ENCODE measurements at places on chromosomes 1 and 21.

DNA sequence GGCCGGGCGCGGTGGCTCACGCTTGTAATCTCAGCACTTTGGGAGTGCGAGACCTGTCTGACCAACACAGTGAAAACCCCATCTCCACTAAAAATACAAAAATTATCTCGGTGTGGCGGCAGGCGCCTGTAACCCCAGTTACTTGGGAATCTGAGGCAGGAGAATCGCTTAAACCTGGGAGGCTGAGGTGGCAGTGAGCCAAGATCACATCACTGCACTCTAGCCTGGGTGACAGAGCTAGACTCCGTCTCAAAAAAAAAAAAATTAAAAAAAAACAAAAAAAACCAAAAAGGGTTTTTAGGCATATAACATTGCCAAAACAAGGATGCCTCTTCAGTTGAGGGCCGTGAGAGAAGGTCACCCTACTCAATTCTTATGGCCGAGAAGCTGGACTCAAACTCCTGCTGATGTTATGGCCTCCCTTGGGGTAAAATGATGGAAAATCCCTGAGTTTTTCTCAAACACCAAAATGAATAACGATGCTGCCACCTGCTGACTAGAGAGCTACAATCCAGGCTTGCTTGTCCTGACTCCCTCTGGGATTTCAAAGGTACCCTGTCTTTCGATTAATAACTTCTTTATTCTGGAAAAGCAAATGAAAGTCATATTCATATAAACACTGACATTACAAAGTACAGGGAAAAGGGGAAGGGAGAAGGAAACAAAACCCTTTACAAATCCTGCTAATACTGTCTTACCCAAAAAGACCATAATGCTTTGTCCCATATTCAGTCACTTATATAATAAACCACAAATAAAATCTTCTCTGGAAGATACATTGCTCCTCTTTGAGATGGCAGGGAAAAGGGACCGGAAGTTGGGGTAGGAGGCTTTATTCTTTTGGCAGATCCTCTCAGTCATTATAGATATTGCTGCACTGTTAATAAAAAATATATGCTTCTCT is 10.7 kb downstream of the RAB42 start:
- peak; percentile 86 for DNase-seq

DNA sequence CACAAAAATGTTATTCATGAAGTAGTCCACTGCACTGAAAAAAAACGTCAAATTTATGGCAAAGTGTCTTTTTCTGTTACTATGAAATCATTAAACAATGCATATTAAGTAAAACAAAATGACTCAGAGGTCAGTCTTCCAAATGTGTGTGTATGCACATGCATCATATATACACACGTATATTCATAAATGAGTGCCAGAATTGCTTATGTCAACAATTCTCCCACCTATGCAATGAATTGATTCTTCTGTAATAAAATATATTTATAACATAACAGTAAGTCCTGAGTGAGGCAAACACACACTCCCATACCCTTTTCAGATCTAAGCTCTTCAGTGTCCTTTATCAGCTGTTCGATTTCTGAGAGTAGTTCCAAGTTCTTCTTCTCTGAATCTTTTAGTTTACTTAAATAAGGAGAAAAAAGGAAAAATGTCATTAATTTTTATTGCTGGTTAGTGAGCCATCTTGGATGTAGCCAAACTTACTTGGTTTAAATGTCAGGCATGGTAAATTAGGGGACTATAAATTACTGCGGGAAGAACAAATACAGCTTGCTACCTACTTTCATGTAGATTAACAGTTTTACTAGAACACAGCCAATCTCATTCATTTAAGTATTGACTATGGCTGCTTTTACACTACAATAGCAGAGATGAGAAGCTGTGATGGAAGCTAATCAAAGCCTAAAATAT is 131.9 kb downstream of the COQ8A start:
- DNase-seq: no peak

DNA sequence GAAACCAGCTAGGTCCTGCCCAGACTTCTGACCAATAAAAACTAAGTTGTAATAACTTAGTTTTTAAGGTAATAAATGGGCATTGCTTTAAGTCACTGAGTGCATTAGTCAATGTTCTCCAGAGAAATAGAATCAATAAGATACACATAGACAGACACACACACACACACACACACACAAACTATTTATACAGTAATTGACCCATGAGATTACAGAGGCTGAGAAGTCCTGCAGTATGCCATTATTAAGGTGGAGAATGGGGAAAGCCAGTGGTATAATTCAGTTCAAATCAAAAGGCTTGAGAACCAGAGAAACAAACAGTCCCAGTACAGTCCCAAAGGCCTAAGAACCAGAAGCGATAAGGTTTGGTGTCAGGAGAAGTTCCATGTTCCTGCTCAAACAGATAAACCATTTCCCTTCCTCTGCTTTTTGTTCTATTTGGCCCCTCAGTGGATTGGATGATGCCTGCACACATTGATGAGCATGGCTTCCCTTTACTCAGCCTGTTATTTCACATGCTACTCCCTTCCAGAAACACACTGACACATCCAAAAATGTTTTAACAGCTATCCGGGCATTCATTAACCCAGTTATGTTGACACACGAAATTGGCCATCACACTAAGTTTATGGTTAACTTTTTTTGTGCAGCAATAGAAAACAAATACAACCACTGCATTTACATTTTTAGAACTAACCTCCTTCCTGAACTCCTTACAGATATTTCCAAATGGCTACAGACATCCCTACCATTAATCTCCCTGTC is 828.2 kb upstream of the NCAM2 start:
- no peak for DNase-seq

DNA sequence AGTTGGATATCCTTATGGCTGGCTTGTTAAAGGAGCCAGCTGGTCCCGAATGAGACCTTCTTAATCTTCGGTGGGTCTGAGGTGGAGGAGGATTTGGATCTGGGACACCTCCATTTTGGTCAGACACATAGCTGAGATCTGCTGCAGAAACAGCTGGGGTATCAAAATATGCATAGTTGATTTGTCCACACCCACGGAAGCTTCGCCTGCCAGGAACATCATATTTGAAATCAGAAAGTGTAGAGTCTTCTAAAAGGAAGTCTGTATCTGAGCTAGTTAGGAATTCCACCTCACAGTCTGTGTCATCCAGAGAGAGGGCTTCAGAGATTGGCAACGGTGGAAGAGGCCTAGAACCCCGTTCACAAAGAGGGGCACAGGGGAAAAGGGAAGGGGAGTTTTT is 12.3 kb downstream of the ERRFI1 start:
- DNase-seq: peak; percentile 18

DNA sequence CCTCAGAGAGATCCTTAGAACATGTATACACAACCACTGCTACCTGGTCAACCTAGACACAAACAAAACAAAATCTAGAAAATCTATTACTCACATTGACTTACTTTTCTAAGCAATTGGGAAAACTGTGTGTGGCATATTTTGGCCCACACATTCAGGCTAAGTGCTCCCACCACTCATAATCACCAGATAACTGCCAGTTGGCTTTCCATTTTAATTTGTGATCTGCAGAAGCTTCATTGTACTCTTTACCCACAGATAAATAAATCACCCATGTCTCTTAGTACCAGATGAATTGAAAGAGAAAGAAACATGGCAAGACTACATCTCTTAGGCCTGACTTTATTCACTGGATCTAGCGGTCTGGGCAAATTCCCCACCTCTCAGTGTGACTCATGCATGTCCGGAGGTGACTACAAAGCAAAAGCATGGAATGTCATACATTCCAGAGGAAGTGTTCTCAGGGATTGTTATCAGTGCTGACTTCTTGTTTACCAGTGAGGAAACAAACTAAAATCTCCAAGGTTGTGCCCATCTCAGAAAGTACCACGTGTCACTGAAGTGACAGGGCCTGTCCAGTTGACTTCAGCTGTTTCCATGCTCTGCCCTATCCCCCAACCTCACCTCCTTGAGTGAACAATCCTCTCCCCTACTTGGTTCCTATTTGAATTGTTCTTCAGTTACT is 52.4 kb upstream of the BCL10 start:
- peak; percentile 99 for DNase-seq

GRCh38 chr1:201375169-201375568 is 2.3 kb downstream of the TNNT2 start:
- no peak for DNase-seq

- no peak for DNase-seq
These were observed 1.8 kb downstream of the HHIPL2 start for GRCh38 chr1:222546091-222546490.

GRCh38 chr1:23421753-23422240 is 2.8 kb downstream of the TCEA3 start:
- DNase-seq: peak; percentile 74

DNA sequence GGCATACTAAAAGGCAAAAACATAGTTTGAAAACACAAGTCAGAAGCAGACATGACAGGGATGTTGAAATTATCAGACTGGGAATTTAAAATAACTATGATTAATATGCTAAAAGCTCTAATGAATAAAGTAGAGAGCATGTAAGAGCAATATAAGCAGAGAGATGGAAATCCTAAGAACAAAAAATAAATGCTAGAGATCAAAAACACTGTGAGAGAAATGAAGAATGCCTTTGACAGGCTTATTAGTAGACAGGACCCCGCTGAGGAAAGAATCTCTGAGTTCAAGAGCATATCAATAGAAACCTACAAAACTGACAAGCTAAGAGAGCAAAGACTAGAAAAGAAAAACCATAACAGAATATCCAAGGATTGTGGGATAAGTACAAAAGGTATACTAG is 93.9 kb downstream of the MPZL1 start:
- DNase-seq: no peak

GRCh38 chr1:226449823-226450222 is 41.9 kb upstream of the PARP1 start:
- no peak for DNase-seq

DNA sequence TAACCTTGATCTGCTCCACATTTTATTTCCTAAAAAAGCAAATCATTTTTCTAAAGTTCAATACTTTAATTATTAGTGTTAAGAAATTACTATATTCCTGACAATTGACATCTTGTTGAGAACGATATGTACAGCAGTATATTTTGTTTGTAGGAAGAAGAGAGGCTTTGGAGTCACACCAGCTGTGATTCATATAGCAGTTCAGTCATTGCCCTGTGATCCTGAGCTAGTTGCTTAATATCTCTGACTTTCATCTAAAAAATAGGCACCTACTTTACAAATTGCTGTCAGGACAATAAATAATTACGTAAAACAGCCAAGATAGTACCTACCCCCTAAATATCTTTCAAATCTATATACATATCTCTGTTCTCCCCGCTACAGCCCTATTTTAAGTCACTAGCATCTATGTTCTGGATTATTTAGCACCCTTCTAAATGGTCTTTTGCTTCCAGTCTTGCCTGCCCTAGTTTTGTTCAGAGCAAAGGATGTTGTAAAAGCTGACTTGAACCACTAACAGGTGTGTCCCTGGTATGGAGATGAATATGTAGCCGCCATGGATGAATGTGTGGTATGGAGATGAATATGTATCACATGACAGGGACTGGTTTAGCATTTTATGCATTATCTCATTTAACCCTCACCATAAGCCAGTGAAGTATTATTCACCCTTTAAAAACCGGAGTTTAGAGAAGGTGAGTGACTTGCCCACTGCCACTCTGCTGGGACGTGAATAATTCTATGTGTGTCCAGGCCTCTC is 42.2 kb downstream of the RNF220 start:
- DNase-seq: peak; percentile 67

DNA sequence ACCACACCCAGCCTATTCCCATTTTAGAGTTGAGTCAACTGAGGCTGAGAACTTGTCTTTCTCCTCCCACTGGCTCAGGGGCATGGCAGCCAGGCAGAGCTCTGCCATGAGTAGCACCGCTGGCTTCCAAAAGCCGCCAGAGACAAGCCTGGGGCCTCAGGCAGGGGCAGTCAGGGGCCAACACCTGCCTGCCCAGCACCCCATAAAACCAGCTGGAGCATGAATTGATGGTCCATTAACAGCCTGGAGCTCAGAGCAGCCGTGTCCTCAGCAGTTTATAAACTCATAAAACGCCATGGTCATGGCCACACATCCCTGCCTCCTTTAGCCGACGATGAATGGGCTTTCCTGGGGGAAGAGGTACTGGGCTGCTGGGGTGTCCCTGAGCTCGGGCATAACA is 50.6 kb upstream of the PAX7 start:
- DNase-seq: no peak

DNA sequence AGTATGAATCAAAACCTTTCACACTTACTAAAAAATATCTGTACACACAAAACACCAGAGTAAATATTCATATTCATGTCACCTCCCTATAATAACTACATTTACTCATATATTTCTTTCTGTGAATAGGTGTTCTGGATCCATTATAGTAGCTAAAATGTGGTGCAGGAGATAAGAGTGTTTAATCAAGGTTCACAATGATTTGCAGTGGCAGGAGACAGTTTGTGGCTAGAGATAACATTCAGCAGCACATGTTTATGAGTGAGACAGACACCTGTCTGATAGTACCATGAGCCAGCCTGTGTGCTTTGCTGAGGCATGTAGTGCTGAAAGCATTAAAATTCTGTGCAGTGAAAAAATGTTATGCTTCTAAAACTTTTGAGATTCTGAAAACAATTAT is 410.3 kb downstream of the SRGAP2C start:
- no peak for DNase-seq

DNA sequence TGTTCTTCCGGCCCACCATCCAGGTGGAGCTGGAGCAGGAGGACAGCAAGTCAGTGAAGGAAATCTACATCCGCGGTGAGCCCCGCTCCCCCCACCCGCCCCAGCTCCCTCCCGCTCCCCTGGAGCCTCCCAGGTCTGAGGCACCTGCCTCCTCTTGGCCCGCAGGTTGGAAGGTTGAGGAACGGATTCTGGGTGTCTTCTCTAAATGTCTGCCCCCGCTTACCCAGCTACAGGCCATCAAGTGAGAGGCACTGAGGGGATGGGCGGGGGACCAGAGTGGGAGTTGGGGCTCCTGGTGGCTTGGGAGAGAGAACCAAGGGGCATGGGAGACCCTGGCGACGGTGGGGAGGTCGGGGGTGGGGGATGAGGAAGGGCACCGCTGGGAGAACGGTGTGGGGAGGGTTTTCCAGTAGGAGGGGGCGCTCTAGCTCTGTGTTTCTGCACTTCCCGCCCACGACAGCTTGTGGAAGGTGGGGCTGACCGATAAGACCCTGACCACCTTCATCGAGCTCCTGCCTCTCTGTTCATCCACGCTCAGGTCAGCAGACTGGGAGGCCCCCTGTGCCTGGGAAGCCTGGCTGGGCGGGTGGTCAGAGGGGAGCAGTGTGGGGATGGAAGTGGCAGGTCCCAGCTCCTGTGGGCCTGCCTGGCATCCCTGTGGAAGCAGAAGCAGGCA is 4.2 kb downstream of the LRRC71 start:
- no peak for DNase-seq

- DNase-seq: peak; percentile 46
These were observed 618 bp downstream of the HNRNPR start for GRCh38 chr1:23343221-23344110.

GRCh38 chr1:198650506-198650905 is 11.7 kb downstream of the PTPRC start:
- no peak for DNase-seq

GRCh38 chr1:67735206-67735605 is 50.2 kb downstream of the GADD45A start:
- DNase-seq: peak; percentile 55

Data from cardiac fibroblast (primary cell).